ENCODE measurements at places on chromosomes 7 and 10. TPM values are rescaled to one million over a fixed set of nuclear protein-coding genes. Genes with fewer than 3 reads are reported as not detected.

- H3K4me3 ChIP-seq, result no peak overlapping the region
- H3K4me1 ChIP-seq, result peaks cover 4% of the 10 kb centered on the region
- no peaks in the 10 kb centered on the region for H3K27me3 ChIP-seq
- H3K27ac ChIP-seq, result no peak overlapping the region
These were observed 167.4 kb downstream of the ARHGAP21 start for GRCh38 chr10:24556126-24556749.

GRCh38 chr7:30246392-30246791 lies 38.0 kb upstream of the ZNRF2 start:
- DNase-seq, result no peak
- peaks cover 4% of the 10 kb centered on the region for H3K4me1 ChIP-seq
- H3K4me3 ChIP-seq, result no peak overlapping the region
- H3K27me3 ChIP-seq, result peaks cover 6% of the 10 kb centered on the region

DNA sequence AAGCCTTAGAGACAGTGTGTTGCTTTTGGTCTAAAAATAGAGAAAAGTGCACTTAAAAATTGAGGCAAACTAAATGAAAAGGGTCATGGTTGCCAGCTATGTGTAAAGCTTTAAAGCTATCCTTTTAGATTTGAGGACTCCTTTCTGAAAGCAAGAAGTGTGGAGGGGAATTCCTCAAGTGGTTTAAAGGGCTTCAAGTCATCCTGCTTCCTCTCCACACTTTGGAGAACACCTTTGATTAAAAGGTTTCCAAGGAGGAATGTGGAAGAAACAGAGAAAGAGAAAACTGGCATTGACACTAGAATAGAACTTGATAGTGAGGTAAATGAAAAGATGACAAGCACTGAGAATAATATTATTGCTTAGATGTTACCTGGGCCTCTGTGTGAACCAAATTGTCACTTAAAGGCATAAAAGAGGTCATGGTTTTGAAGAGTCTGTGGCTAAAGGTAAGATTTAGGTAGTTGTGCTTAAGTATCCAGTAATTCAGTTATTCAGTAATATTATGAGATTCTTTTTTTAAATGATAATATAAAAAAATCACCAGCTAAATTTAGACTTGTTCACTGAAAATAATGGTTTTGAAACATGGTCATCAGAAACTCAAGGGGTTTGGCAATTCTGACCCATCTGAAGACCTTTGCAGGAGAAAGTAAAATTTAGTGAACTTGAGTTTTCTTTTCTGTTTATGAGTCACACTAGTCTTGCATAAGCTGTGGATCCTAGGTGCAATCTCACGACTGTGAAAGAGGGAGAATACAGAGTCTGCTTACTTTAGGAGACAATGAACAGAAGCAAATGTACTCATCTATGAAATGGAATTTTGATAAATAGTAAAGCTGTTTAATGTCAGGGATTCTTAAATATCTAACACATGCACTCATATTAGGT lies 466.0 kb downstream of the KIF20B start:
- no peaks in the 10 kb centered on the region for H3K27me3 ChIP-seq
- H3K36me3 ChIP-seq, result no peaks in the 10 kb centered on the region
- no peak for DNase-seq
- H3K4me3 ChIP-seq, result no peak overlapping the region
- no peak overlapping the region for H3K27ac ChIP-seq

DUSP5 gene
- 79.9 TPM for total RNA-seq

DNA sequence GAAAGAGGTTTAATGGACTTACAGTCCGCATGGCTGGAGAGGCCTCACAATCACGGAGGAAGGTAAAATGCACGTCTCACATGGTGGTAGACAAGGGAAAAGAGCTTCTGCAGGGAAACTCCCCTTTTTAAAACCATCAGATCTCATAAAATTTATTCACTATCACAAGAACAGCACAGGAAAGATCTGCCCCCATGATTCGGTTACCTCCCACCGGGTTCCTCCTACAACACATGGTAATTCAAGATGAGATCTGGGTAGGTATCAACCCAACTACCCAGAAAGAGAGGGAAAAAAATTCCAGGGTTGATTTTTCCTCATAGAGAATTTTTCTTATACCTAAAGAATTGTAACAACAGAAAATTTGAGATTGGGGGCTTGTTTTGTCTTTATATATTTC lies 13.9 kb downstream of the RAPGEF5 start:
- no peak for DNase-seq
- H3K4me1 ChIP-seq, result no peaks in the 10 kb centered on the region
- no peak overlapping the region for H3K4me3 ChIP-seq
- no peak overlapping the region for H3K27ac ChIP-seq
- H3K27me3 ChIP-seq, result peaks cover 5% of the 10 kb centered on the region
- no peaks in the 10 kb centered on the region for H3K36me3 ChIP-seq

PLEKHS1 gene
- total RNA-seq, result not detected

DNA sequence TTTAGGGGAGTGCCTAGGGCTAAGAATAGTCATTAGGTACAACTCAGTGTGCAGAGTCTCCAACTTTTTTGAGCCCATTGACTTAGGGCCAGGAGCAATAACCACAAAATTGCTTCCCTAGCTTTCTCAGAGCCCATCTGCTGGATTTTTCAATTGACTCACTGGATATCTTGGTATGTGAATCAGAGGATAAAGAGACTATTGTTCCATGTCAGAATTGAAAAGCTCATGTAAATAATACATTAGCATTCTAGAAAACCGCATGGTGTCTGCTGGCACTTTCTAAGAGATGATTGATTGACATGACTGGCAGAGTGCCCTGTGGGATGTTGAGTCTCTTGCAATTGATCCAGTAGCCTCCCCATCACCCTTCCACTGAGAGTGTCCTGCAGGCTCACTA lies 246.2 kb downstream of the CCDC7 start:
- no peak overlapping the region for H3K4me3 ChIP-seq
- H3K27ac ChIP-seq, result no peak overlapping the region
- H3K36me3 ChIP-seq, result no peaks in the 10 kb centered on the region

PON3 gene
- not detected for total RNA-seq

DNA sequence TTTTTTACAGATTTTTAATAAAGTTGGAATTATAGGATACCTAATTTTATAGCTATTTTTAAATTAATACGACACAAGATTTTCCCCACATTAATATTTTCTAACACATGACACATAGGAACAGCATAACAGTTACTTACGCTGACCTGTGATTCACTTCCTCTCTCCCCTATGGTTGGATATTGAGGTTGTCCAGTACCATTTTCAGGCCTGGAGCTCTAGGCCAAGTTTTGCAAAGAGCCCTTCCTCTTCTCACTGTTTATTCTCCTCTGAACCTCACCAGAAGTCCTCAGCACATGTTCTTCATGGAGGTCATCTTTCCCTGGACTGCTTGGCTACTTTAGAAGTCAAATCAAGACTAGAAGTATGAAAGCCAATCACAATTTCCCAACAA lies 28.2 kb downstream of the LYZL1 start:
- no peaks in the 10 kb centered on the region for H3K36me3 ChIP-seq
- no peak overlapping the region for H3K27ac ChIP-seq
- H3K27me3 ChIP-seq, result peaks cover 13% of the 10 kb centered on the region
- no peak for DNase-seq

MSMB gene
- total RNA-seq, result not detected

- H3K27ac ChIP-seq, result no peak overlapping the region
- no peak for DNase-seq
- no peaks in the 10 kb centered on the region for H3K4me1 ChIP-seq
- H3K27me3 ChIP-seq, result no peaks in the 10 kb centered on the region
- no peaks in the 10 kb centered on the region for H3K36me3 ChIP-seq
These were observed 111.9 kb upstream of the ADAM12 start for GRCh38 chr10:126500185-126500584.

DNA sequence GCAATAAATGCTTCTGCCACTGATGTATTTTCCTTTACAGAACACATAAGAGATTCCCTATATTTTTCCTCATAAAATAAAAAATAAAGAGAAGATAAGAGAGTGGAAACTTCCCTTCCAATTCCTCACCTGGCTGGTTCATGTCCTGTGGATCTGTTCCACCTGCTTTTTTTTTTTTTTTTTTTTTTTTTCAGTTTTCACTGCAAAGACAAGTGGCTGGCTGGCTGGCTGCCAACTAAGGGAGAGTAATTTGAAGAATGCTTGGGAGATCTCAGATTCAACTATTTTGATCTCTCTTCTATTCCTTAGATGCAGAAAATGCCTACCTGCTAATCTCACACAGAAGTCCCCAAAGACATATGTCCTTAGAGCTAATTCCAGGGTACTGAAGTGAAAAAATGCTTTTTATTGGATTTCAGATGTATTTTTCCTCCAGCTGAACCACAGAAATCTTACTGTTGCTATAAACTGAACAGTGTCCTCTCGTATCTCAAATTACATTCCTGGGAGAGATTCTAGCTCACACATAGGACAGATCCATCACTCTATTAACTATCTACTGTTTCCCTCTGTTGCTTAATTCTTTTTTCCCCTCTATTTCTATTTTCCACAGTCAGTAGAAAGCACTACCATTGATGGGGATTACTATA lies 120.8 kb downstream of the NRCAM start:
- H3K27ac ChIP-seq, result no peak overlapping the region
- no peaks in the 10 kb centered on the region for H3K4me1 ChIP-seq
- no peaks in the 10 kb centered on the region for H3K27me3 ChIP-seq
- no peak overlapping the region for H3K4me3 ChIP-seq
- no peaks in the 10 kb centered on the region for H3K36me3 ChIP-seq

DNA sequence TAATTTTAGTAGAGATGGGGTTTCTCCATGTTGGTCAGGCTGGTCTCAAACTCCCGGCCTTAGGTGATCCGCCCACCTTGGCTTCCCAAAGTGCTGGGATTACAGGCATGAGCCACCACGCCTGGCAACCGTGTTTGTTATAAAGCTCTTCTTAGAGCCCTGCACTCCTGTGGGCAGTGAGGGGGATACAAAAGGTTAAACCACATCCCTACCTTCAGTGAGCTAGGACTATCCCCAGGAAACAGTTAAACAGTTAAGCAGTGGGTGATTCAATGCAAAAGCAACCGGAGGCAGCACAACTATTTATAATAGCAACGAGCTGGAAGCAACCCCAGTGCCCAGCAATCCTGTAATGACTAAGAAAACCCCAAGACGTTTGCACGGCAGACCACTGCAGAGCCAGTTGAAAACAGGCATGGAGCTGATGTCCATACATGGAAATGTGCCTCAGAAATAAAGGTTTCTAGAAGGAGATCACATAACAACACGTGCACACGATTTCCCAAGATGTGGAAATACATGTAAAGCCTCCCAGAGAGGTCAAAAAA lies 107.2 kb upstream of the LYZL2 start:
- DNase-seq, result peak; percentile 77
- H3K4me3 ChIP-seq, result peak overlapping the region; percentile 12
- no peaks in the 10 kb centered on the region for H3K27me3 ChIP-seq
- H3K4me1 ChIP-seq, result peaks cover 22% of the 10 kb centered on the region

DNA sequence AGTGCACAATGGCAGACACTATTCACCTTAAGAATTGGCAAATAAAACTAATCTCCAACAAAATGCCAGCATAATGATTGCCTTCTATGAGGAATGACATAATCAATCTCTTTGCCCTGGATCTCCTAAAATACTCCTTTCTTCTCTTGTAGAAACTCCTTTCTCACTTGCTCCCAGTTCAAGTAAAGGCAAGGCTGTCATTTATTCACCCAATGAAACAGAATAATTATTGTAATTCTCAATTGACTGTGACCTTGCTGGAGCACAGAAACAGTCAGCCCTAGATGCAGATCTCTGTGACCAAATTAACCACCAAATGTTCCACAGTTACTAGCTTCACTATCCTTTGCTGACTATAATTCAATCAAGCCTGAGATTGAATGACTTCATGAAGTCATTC lies 99.3 kb downstream of the SEMA3C start:
- DNase-seq, result no peak
- no peaks in the 10 kb centered on the region for H3K36me3 ChIP-seq
- H3K27me3 ChIP-seq, result no peaks in the 10 kb centered on the region

PTPN20 gene
- 0.28 TPM for total RNA-seq

GRCh38 chr7:97174303-97174702 lies 56.8 kb downstream of the SDHAF3 start:
- DNase-seq, result no peak
- H3K4me3 ChIP-seq, result no peak overlapping the region
- H3K27me3 ChIP-seq, result no peaks in the 10 kb centered on the region
- no peaks in the 10 kb centered on the region for H3K4me1 ChIP-seq
- no peak overlapping the region for H3K27ac ChIP-seq

GRCh38 chr7:77536017-77536412 lies 1.1 kb upstream of the PTPN12 start:
- H3K4me3 ChIP-seq, result peak overlapping the region; percentile 98
- peaks cover 2% of the 10 kb centered on the region for H3K27me3 ChIP-seq
- peaks cover 2% of the 10 kb centered on the region for H3K36me3 ChIP-seq

CALML3 gene
- total RNA-seq, result not detected

DNA sequence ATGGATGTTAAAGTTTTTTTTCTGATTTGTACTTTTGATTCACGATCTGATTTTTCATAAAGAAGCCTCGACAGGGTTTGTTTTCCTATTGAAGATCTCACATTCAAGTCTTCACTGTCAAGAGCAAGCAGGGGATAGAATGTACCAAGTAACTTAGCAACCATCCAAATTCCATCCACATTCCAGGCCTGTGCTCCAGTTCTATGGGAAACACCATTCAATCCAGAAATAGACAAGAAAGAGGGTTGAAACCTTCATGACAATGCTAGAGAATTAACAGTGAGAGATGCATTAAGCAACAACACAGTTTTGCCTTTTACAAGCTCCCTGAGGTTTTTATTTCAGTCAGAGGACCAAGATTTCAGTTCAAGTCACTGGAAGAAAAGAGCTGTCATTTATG lies 300.2 kb downstream of the NEBL start:
- H3K27me3 ChIP-seq, result no peaks in the 10 kb centered on the region
- DNase-seq, result no peak
- H3K4me1 ChIP-seq, result no peaks in the 10 kb centered on the region
- no peaks in the 10 kb centered on the region for H3K36me3 ChIP-seq
- no peak overlapping the region for H3K27ac ChIP-seq

- no peaks in the 10 kb centered on the region for H3K27me3 ChIP-seq
- peaks cover 2% of the 10 kb centered on the region for H3K36me3 ChIP-seq
- peak overlapping the region; percentile 95 for H3K27ac ChIP-seq
- peaks cover 26% of the 10 kb centered on the region for H3K4me1 ChIP-seq
- no peak for DNase-seq
These were observed 23.6 kb upstream of the ZRANB1 start for GRCh38 chr10:124918191-124918830.

CALHM3 gene
- total RNA-seq, result not detected

DNA sequence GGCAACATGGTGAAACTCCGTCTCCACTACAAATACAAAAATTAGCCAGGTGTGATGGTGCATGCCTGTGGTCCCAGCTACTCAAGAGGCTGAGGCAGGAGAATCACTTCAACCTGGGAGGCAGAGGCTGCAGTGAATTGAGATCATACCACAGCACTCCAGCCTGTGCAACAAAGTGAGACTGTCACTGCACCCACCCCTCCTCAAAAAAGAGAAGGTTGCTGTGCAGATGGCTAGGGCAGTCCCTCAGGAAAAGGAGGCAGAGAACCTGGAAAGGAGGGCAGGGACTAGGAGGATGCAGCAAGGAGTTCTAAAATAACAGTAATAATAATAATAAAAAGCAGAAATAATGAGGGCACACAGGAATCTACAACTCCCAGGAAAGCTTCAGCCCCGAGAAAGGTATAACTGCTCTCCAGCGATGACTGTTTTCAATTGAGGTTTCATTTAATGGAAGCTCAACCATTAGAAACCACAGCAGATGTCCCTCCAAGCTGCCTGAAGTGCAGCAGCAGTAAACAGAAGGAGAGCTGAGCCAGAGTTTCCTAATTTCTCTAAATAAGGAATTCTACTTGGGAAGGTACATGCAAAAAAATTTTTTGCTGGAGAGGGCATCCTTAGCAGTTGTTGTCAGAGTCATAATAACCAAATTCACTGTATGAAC lies 326.5 kb downstream of the GATA3 start:
- H3K27me3 ChIP-seq, result peaks cover 8% of the 10 kb centered on the region
- peaks cover 6% of the 10 kb centered on the region for H3K4me1 ChIP-seq
- no peak for DNase-seq
- H3K4me3 ChIP-seq, result no peak overlapping the region
- no peaks in the 10 kb centered on the region for H3K36me3 ChIP-seq

- H3K36me3 ChIP-seq, result no peaks in the 10 kb centered on the region
- peaks cover 2% of the 10 kb centered on the region for H3K4me1 ChIP-seq
- no peak overlapping the region for H3K27ac ChIP-seq
- no peaks in the 10 kb centered on the region for H3K27me3 ChIP-seq
These were observed 29.7 kb upstream of the GTF2I start for GRCh38 chr7:74627661-74628411.
